ENCODE measurements at places on chromosomes 3 and 15. TPM values are rescaled to one million over a fixed set of nuclear protein-coding genes. Genes with fewer than 3 reads are reported as not detected.

RTP4 gene
- total RNA-seq, result not detected

GNAT1 gene
- not detected for total RNA-seq

LTK gene
- 0.24 TPM for total RNA-seq

UPK1B gene
- total RNA-seq, result not detected

DNA sequence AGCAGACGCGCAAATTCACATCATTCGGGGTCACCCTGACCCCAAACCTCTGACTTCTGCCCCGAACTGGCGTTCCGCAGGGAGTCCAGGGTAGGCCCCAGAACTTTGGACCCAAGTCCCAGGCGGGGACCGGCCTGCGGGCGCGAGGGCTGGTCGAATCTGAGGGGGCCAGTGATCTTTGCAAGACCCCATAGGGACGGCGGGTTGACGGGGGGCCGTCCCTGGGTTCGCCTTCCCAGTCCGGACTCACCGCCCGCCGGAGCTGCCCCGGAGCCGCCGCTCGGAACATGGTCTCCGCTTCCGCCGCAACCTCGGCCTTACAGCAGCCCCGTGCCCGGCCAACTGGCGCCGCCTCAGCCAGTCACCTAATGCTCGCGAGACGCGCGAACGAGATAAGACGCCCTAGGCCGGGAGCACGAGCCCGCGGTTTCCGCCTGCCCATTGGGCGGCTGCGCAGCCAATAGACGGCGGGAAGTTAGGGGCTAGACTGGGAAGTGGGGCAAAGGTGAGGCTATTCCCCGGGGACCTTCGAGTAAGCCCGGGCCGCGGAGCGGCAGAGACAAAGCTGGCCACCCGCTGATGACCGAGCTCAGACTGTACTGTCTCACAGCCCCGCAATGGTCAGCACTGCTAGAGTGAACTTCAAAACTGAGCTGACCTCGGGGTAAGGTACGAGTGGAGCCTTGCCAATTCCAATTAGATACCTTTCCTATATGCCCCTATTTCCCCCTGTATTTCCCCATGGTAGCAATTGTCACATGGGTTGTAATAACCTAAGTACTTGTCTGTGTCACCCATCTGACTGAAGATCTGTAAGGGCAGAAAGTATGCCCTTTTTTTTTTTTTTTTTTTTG, at the start of gene ETFA:
Gene ETFA (minus strand): TSS at position 370 of the 854 bp plus-strand sequence. CDS start 81 bp downstream, at position 289.
- peak; percentile 91 for DNase-seq

DNA sequence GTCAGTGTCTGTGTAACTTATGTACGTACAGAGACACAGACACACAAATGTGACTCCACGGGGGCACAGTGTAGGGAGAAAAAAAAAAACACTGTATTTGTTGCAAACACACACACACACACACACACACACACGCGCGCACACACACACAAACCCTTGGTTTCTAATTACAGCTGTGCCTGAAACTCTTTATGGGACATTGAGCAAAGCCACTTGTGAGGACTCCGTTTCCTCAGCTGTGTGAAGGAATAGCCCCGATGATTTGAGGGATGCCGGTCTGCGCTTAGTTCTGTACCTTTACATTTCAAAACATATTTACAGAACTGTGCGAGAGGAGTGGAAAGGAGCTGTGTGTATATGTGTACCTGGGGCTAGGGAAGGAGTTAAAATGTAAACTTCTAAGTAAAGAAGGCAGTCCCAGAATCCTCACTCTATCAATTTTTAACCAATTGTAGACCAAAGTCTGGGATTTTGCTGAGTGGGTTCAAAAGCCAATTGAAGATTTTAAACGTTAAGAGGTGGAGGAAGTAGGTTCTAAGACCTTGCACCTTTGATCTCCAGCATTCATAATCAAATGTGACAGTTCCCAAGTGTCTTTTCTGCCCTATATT, 5.3 kb upstream of the BCL6 start:
- DNase-seq, result no peak

DNA sequence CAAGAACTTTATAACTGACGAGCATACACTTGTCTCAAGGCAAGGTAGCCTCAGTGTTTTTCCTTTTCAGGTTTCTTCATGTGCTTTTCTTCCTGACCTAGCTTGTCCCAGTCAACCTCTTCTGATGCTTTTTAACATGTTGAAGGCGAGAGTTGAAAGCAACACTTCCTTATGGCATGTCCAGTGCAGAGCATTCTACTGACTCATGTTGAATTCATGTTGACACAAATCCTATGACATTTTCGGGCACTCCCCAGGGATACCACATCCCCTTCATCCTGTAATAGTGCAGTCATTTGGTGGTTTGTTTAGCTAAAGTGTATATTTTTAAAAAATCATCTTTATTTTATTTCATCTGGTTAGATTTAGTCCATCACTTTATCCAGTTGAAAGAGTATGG, 75.9 kb upstream of the CBLB start:
- peak; percentile 67 for DNase-seq
